RWPE2 (cell line): ENCODE measurements at places on chromosomes 1 and 21.

GRCh38 chr1:203444171-203444576, 31.4 kb upstream of the PRELP start:
- no peak for DNase-seq

DNA sequence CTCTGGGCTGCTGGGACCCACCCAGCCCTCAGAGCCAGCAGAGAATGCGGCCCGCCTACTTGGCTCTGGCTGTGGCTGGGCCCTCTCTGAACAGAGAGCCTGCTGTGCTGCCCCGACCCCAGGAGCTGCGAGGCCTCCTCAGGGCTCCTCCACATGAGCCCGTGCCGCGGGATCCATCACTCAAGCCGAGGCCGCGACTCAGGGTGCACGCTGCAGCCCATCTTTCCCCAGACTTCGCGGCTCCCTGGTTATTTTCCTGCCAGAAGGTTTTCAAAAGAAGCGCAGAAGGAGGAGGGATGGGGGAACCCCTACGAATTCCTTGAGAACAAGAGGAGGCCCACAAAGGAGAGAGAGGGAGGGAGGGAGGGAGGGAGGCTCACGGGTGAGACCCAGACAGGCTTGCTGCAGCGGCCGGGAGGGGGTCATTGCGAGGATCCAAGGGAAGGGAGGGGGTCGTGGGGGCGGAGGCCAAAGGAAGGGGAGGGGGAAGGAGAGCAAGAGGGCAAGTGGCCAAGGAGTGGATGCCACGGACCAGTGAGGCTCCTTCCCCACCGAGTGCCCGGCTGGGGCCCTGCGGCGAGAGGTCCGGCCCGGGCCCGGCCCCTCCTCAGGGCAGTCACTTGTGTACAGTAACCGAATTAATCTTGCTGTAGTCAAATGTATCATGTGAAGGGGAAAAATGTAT, 146.8 kb downstream of the CASZ1 start:
- no peak for DNase-seq

DNA sequence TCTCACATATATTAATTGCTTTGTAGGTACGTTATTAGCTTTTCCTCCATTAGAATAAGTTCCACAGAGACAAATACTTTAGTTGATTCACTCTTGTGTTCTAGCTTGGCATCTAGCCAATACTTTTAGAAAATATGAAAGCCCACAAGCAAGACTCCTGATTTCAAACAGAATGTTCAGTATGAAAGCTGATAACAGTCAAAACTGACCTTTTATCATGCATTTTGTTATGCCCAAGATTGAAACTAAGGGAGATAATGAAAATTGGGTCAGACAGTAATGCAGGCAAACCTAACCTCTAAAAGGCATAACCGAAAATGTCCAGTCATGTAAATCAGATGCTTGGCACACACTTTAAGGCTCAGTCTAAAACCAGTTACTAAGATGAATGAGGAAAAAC, 61.7 kb downstream of the ERICH3 start:
- no peak for DNase-seq

DNA sequence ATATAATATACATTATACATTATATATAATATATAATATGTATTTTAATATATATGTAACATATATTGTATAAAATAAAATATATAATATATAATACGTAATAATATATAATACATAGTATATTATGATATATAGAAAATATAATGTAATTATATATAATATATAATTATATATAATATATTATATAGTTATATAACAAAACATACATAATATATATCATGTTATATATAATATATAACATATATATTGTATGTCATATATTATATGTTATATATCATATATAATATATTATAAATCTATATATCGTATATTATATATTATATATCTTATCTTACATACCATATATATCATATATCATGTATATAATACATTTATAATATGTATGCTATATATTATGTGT, 248.2 kb upstream of the TPTE start:
- DNase-seq: no peak

- DNase-seq: no peak
Measured at GRCh38 chr1:93673163-93673829, 8.3 kb downstream of the BCAR3 start.

GRCh38 chr1:171343727-171344472, 29.9 kb downstream of the FMO4 start:
- no peak for DNase-seq

DNA sequence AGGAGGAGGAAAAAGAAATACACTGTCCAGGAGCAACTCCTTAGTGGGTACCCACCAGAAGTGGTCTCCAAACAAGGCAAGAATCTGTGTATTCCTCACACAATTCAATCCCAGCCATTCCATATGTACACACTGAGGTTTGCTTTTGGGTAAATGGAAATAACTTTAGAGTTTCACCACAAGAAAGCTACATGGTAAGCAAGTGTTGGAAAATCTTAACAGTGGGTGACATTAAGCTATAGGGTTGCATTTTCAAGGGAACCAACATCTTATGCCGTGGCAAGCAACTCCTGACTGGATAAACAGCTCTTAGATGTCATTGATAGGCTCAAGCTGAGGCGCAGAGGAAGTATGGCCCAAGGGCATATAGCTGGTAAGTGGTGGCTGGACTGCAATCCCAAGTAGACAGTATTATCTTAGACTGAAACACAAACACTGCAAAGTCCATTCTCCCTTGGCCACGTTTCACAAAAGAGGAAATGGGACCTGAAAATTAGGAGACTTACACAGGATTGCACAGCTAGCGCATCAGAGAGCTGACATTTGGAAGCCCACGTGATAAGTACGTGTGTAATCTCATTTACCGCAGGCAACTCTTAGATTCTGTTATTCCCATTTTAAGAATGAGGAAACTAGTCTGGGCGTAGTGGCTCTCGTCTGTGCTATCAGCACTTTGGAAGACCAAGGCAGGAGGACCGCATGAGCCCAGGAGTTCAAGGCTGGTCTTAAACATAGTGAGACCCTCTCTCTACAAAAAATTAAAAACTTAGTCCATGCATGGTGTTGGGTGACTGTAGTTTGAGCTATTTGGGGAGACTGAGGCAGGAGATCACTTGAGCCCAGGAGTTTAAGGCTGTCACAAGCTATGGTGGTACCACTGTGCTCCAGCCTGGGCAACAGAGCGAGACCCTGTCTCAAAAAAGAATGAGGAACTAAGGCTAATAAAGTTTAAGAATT, 4.0 kb upstream of the BRWD1 start:
- DNase-seq: no peak

DNA sequence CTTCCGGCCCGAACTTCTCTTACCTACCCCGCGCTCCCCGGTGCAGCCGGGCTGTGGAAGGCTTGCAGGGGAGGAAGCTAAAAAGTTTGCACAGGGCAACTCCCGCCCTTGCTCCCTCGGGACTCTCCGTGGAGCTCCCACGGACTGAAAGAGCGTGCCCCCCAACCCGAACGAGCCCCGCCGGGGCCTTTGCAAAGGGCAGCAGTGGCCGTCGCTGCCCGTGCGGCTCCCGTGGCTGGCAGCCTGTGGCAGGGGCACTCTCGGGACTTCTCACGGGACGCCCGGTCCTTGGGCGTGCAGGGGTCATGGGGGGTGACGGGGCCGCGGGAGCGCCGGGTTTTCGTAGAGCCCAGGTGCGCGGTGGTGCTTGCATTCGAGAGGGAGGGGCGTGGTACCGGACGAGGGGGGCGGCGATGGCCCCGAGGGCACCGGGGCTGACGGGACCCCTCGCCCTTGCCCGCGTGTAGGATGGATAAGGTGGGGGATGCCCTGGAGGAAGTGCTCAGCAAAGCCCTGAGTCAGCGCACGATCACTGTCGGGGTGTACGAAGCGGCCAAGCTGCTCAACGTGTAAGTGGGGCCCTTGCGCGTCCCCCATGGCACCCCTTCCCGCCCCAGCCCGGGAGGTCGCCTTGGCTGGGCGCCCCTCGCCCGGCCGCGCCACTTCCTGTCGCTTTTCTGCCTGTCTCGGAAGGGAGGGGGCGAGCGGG, 711 bp downstream of the GADD45A start:
- peak; percentile 62 for DNase-seq

DNA sequence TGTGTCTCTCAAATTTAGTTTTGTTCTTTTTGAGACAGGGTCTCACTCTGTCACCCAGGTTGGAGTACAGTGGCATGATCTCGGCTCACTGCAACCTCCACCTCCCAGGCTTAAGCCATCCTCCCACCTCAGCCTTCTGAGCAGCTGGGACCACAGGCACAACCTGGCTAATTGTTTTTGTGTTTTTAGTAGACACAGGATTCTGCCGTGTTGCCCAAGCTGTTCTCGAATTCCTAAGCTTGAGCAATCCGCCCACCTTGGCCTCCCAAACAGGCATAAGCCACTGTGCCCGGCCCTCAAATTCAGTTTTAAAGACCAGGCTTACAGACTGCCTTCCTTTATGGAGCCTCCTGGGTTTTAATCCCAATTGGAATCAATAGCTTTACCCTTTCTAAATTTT, 83.7 kb upstream of the SELENON start:
- DNase-seq: no peak

GRCh38 chr1:116486424-116486823, 84.4 kb downstream of the CD58 start:
- no peak for DNase-seq

DNA sequence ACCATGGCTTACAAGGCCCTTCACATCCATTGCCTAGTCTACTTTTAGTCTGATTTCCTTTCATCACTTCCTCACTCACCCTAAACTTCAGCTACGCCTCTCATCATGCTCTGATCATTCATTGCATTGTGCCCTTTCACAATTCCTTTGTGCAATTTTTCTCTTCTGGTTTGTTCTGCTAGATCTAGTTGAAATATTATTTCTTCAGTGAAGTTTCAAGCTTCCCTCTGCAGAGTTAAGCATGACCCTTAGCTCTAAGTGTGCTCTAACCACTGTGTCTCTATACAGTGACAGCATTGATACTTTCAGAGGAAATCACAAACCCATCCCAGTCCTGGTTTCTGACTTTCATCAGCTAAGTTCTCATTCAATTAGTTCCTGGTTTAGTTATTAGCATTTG, 166.1 kb downstream of the PLA2G4A start:
- no peak for DNase-seq

- no peak for DNase-seq
Measured at GRCh38 chr1:2452932-2453315, 23.2 kb upstream of the PLCH2 start.

GRCh38 chr1:110859062-110859461, 13.9 kb upstream of the CD53 start:
- DNase-seq: no peak

- DNase-seq: no peak
Measured at GRCh38 chr1:43753422-43753821, 46.1 kb downstream of the ST3GAL3 start.

GRCh38 chr1:9555942-9556341, 16.7 kb downstream of the SLC25A33 start:
- DNase-seq: no peak

GRCh38 chr1:3086272-3086974, 17.4 kb downstream of the PRDM16 start:
- DNase-seq: no peak

GRCh38 chr1:40058453-40059337, 18.2 kb downstream of the CAP1 start:
- DNase-seq: no peak

- no peak for DNase-seq
Measured at GRCh38 chr1:54315099-54315498, 91.1 kb downstream of the SSBP3 start.

DNA sequence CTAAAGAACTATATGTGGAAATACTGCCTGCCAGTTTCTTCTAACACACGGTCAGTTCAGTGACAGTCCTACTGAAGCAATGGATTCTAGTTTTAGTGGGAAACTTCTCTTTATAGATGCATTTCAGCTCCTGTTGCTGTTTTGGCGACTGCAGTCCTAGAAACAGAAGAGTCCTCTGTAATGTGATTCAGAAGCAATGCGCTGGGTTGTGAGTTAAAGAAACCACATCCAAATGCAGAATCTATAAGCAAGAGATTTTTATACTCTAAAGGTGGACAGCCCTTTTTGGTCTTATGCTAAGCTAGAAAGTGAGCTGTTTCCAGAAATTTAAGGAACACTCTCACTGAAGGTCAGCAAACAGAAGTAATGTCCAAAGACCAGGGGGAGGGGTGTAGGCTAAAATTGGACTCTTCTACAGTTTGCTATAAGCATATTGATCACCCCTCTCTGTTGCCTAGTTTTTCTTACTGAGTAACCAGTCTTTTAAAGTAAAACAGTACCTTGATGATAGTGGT, 30.8 kb downstream of the DUSP10 start:
- DNase-seq: no peak

DNA sequence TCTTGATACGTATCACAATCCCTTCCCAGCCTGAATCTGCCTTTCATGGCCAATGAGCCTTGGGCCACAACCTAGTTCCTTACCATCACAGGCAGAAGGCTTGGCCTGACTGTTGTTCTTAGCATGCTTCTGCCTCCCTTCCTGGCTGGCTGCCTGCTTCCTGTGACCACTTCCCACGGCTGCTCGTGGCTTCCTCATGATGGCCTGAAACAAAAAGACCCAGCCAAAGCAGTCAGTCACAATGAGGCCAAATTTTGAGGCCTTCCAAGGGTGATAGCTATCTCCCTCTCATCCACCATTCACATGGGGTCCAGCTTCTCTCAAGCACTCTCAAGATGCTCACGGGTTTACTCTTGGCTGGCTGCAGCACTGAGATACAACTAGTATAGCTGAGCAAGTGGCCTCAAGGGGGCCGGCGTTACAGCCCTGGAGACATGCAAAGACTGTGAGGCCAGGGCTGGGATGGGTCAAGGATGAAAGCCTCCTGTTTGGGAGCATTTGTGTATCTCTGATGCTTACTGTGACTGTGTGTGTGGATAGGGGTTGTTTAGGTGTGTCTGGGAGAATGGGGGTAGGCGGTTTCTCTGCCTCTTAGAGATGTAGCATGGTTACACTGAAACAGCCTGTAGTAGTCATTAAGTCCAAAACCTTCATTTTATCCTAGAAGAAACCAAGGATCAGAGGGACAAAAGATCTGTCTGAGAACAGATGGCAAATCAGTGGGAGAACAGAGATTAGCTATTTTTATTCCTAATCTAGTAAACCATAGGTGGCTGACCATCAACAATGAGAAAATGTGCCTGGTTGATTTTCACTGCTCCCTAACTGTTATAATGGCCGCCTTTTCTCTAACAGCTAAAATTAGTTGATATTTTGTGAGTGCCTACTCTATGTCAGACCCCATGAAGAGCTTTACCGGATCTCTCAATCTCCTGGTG, 5.4 kb upstream of the TOE1 start:
- no peak for DNase-seq

- no peak for DNase-seq
Measured at GRCh38 chr1:193275773-193276172, 89.4 kb upstream of the B3GALT2 start.

- DNase-seq: no peak
Measured at GRCh38 chr1:96968983-96969382, 247.4 kb downstream of the PTBP2 start.

- DNase-seq: no peak
Measured at GRCh38 chr1:178262120-178262500, 168.2 kb downstream of the RASAL2 start.

GRCh38 chr21:25809013-25809412, 74.2 kb downstream of the GABPA start:
- no peak for DNase-seq
